ENCODE measurements at places on chromosomes 11 and 22. TPM values are rescaled to one million over a fixed set of nuclear protein-coding genes. Genes with fewer than 3 reads are reported as not detected.
A peak's percentile ranks its signal among the peaks of the same experiment; 100 is the strongest.

GRCh38 chr11:82406611-82407010, 327.1 kb downstream of the FAM181B start:
- no peak for DNase-seq

DNA sequence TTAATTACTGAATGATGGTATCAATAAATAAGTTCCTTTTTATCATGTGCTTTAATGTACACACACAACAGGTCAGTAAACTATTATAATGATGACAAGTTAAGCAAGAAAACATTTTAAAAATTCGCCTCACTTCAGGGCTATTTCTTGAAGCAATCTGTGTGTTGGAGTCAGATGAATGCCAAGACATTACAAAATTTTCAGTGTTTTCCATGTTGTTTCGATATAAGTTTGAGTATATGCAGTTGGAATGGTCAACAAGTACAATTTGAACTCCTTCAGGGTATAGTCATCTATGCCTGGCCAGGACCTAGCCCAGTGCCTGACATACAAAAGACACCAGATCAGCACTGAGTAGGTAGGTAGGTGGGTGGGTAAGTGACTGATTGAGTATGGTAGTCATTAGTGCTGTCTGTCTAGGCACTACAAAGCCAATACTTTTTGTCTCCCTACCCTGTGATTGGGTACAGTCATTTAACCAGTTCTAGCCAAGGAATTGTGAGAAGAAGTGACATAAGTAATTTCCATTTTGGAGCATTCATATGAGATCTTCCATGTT, 7.5 kb downstream of the PRCP start:
- DNase-seq = no peak

DNA sequence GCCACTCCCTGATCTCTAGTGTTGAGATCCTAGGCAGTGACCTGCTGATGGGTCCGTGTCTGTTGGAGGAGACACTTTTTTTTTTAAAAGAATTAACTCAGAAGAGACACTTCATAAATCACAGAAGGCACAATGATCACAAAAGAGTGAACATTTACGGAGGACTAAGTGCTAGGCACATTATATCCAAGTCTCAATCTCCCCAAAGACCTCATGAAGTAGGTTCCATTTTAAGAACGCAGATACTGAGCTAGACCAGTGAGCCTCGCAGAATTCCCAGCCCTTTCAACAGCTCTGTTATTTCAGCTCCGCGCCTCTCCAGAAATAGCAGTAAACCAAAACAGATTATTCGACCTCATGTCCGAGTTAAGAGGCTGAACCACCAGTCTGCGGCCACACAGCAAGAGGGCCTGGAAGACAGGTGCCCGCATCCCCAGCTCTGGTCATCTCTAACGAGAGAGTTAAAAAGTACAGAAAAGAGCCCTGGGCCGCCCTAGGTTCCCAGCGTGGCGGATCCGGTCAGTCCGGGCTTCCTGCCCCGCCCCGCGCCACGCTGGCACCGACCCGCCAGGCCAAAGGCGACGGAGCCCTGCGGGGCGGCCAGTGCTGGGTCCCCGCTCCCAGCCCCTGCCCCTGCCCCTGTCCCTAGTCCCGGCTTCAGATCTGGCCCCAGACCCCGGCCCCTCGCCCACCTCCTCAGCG, 612 bp downstream of the XBP1 start:
- peak; percentile 27 for DNase-seq

DNA sequence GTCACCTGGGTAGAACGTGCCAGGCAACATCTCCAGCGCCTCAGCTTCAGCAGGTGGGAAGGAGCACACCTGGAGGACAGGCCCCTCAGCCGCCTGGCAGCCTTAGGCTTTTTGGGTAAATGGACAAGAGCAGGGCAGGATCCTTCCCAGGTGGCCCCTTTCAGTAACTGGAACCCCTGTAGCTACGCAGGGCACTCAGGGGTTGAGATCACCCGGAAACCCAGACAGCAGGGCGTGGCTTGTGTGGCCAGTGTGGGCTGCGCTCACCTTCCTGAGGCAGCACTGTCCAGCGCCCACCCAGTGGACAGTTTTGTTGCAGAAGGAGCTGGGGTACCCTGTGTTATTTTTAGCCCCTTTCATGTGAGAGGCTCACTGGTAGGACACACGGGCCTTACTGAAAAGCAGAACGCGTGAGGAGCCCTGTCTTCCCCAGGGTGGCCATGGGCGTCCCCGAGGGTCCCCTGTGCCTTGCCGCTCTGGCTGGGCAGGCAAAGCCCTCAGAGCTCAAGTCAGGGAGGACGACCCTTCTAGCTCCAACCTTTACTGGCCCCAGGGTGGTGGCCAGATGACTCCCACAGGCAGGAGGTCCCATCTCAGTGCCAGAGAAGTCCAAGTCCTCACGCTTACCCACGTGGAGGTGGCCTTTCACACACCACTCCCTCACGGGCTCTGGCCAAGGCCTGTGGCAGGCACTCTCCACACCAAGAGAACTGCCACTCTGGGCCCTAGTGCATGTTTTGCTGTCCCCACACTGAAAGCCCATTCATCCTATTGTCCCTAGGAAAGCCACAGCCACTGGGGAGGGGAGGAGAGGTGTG, 75.8 kb downstream of the CTTN start:
- DNase-seq = no peak

DNA sequence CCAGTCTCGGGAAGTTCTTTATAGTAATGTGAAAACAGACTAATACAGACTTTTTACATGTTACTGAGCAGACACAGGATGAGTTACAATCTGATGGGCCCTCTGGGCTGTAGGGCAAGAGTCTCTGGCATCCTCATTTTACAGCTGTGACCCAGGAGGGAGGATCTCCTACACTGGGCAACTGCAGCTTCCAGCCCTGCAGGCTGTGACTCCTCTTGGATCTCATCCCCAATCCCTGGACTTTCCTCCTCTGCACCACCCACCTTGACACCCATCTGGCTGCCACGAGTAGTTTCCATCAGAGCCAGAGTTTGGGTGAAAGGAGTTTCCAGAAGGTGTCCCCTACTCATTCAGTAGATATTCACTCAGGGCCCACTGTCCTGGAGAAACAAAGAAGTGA, 48.9 kb upstream of the MYEOV start:
- no peak for DNase-seq

GRCh38 chr22:48959496-48959895, 868.2 kb downstream of the BRD1 start:
- DNase-seq = no peak

DNA sequence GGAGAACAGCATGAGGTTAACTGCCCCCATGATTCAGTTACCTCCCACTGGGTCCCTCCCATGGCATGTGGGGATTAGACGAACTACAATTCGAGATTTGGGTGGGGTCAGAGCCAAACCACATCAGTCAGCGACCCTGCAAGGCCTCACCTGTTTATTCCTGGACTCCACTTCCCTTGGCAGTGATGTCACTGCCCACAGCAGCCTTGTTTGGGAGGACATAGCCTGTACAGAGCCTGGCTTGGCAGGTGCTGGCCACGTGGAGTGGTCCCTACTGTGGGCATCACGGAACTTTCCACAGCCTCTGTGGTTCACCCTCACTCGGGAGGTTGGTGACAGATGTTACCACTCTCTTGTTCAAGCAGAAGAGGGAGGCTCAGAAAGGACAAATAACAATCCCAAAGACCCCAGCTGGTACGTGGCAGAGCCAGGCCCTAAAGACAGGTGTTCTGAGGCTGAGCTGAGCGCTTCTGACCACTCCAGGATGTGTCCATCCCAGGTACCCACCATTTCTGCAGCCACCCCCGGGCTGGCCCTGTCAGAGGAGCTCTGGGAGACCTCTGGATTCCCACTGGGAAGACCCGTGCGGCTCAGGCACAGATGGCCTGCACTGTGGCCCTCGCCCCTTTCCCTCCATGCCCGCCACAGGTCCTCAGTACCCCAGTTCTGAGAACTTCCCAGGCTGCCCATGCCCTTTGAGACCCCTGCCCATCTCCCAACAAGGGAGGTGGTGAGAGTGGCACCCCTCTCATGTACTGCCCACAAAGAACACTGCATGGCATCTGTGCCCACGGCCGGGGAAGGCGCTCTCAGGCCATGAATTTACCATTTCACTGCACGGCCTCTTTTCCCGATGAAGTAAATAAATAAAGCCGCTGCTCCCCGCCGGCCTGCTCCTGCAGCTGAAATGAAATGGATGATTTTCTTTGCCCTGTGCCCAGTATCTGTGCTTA, 605.8 kb downstream of the TBC1D22A start:
- no peak for DNase-seq

- no peak for DNase-seq
These were observed 11.0 kb downstream of the RPL27A start for GRCh38 chr11:8693555-8693954.

DNA sequence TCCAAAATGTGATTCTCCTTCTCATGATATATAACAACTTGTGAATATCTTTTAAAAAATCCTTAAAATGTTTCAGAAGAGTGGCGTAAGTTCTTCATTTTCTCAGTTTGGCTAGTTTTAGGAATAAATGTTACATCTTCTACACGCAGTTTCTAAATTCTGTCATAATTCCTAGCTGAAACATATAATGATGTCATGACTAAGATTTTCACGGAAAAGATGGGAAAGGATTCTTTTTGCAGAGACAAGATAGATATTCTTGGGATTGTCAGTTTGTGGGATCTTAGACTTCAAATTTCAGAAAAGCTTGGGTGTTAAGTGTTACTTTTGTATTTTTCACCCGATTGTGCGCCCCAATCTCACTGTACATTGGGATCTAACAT, 1.7 kb downstream of the EED start:
- DNase-seq = no peak

DNA sequence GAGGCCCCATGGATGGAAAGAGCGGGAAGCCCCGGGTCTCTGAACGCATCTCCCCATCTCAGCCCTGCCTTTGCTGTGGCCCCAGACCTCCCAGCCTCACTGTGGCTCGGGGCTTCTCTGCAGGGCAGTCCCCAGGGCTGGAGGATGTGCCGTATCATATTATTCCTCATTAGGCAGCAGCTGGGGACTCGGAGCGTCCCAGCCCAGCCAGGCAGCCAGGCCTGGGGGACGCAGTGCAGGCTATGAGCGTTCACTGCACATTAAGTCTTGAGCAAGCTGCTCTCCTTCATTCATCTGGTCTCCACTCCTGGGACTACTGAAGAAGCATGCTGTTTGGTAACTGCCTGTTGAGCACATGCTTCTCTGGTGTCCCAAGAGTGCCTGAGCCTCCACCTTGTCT, 226.8 kb upstream of the TBCEL start:
- DNase-seq = no peak

- no peak for DNase-seq
These were observed 32.9 kb upstream of the EHF start for GRCh38 chr11:34588023-34588422.

DNA sequence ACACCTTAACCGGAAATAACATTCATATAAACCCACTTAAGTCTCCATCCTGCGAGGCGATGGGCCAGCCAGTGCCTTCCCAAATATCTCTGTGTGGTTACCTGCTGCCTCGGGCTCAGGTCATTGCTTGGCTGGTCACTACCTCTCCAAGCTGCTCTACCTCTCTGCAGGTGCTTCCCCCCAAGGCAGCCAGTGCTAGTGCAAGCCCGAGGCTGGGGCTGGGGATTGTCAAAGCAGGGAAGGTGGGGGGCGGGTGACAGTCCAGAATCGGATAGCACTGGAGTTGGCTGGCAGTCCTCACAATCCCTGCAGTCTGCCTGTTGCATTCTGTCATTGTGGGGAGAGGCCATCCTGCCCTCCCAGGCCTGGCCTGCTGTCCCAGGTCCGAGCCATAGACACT, 11.1 kb downstream of the MCHR1 start:
- DNase-seq = no peak

DNA sequence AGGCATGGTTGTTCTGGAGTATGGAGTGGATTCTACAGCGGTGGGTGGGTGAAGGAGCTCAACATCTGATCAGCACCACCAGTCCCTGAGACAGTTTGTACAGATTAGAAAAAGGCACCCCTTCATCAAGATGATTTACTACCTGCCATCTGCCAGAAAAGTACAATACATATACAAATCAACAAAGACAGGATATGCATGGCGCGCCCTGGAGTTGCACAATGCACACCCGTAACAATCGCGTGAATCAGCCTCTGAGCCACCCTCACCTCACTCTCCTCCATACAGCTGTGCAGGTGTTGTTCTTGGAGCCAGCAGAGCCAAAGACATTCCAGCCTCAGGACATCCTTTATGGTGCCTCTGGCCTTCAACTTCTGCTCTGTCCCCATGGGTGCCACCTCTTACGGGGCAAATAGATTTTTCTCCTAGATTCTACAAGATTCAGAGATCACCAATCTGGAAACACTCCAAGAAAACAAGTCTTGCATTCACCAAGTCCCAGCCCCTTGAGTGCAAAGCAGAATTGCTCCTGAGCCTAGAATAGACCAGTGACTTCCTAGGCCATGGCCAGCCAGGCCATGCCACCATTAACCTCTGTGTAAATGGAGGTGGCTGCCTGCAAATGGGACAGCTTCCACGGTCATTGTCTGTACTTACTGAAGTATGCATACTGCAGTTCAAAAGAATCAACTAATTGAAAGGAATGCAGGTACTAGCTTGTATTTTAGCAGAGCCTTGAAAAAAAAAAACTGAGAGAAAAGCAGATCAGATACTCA, 490.9 kb downstream of the SOX6 start:
- DNase-seq = no peak

- no peak for DNase-seq
These were observed 7.4 kb downstream of the AIFM3 start for GRCh38 chr22:20974336-20974955.

GRCh38 chr11:47565340-47566148, at the start of gene PTPMT1:
TSS of gene PTPMT1 (plus strand) at chr11:47565599. CDS start at chr11:47565623, 24 bp downstream.
- peak; percentile 69 for DNase-seq

DNA sequence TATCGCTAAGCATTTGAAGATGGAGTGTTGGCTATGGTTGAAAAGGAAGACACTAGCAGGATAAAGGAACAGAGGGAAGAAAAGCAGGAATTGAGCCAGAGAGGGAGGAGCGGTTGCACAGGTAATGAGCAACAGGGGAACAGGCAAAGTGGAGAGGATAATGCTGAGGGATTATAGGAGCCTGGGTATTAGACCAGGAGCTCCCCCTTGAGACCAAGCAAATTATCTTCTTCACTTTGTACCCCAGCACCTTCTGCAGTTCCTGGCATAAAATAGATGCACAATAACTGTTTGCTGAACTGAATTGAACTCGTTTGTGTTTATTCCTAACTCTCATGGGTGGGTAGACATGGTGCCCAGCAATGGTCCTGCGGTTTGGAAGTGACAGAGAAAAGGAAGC, 54.6 kb upstream of the OR5P2 start:
- DNase-seq = no peak

DNA sequence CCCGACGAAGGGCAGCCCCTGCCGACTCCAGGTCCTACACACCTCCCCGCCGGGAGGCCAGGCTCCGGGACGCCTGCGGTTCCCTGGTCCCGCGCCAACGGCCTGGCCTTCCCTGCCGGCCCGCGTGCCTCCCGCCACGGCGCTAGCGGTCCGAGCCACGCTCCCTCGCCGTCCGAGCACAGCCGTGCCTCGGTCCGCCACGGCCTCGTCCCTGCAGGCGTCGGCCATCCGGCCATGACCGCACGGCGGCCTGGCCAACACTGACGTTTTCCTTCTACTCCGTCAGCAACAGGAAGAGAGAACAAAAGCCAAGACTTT, 532 bp downstream of the EIF4G2 start:
- DNase-seq = no peak

The MUC2 gene
- total RNA-seq = not detected

The PNPLA5 gene
- 0.15 TPM for total RNA-seq

The ANGPTL5 gene
- total RNA-seq = not detected

The TTC9C gene
- 75.1 TPM for total RNA-seq

The CBX7 gene
- total RNA-seq = 31.5 TPM

The TSSK2 gene
- total RNA-seq = not detected

The OR5I1 gene
- not detected for total RNA-seq

The UPK3A gene
- not detected for total RNA-seq

The BARX2 gene
- 0.23 TPM for total RNA-seq

The MS4A6A gene
- total RNA-seq = not detected
